ENCODE measurements at places on chromosomes 1 and 21.

- DNase-seq = no peak
Observed at GRCh38 chr1:236848274-236848923, 53.3 kb downstream of the MTR start.

- no peak for DNase-seq
Observed at GRCh38 chr1:20308569-20308968, 17.9 kb downstream of the VWA5B1 start.

DNA sequence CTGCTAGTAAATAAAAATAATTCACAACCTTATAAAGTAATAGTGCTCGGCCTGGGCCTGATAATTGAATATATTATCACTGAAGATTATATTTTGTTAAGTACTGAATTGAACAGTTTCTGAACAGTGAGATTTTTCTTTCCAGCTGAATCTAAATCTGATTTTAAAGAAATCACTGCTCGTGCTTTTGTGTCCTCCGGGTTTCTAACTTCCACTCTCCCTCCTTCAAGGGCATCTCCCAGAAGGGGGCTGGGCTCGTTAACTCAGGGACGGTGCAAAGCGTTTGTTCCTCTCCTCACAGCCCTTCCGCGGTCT is 823 bp upstream of the KIF1B start:
- DNase-seq = no peak

DNA sequence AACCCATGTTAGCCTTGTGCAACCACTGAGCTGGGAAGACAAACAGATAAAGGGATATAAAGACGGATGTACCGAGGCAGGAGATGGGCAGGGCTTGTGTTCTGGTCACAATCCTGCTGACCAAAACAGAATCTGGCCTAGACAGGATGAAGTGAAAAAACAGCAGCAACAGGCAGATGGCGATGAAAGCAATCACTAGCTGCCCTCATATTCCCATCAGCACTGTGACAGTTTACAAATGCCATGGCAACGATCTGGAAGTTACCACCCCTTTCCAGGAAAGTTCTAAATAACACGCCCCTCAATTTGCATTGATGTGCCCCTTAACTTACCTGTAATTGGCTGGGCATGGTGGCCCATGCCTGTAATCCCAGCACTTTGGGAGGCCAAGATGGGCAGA is 40.6 kb upstream of the CD46 start:
- DNase-seq = peak; percentile 77

- no peak for DNase-seq
Observed at GRCh38 chr1:234938924-234939323, 189.7 kb downstream of the TOMM20 start.

DNA sequence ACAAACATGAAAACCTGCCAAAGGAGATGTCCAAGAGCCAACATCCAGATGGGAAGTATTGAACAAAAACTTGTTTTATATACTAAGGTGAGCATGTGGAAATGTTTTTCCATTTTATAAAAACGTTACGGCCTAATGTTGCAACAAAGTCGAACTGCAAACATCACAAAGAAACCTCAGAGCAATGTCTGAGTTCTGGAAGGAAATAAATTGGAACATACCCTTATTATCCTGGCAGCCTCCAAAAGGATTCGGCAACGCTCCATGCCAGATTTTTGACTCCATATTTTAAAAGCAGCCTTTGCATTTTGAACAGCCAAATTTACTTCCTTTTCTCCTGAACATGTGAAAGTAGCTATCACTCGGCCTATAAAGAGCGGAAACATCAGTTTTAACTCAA is 3.3 kb downstream of the ALDH9A1 start:
- DNase-seq = no peak

- DNase-seq = peak; percentile 32
Observed at GRCh38 chr21:38468989-38469388, 29.3 kb downstream of the ERG start.

DNA sequence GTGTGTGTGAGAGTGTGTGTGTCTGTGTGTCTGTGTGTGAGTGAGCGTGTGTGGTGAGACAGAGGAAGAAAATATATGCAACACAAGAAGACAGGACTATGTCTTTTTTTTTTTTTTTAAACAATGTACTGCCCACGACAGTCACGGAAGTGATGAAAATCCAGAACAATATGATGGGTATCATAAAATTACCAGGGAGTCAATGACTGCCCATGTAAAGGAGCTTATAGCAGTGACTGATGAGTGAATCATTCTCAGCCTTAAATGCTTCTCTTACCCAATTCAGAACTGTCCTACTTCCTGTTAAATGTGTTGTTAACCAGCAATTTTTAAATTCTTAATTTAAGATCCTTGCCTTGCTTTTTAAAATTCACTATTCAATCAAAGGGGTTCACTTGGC is 46.6 kb downstream of the RGS7 start:
- no peak for DNase-seq

- DNase-seq = peak; percentile 43
Observed at GRCh38 chr1:189607477-189608096, 870.1 kb downstream of the BRINP3 start.

DNA sequence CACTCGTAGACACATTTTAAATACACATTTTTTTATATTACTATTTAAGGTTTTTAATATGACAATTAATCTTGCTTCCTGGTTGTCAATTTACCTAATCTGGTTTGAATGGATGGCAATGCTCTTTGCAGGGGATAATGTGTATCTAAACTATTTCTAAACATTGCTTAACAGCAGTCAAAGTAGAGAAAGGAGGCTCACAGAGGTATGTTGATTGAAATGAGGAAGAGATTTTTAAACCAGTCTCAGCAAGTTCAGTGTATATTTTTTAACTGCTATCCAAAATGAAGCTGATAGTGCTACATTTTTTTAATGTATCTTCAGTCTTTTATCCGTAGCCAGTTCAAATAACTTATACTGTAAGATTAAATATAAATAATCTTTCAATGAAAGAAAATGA is 17.4 kb downstream of the FMO1 start:
- no peak for DNase-seq

DNA sequence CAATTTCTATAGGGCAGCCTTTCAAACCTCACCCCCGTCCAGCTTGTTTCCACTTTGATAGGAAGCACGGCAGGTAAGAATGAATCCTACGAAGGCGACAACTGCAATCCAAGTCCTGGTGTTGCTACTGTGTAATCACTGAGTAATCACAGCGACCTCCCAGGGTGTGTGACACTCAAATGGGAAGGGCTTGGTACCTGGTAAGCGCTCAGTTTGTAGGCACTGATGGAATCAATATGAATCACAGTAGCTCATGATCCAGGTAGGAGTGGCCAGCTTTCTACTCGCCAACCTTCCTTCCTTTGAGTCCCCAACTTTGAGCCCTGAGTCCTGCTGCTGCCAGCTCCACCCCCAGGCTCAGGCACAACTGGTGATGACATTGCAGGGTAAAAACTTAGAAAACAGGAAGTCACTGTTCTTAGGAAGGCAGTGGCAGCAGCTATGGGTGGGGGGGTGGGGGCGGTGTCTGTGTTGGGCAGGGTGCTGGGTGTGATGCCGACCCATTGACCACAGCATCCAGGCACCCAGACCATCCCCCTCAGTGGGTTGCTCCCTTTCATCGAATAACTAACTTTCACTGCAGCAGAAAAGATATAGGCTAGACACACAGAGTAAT is 70.7 kb downstream of the CD247 start:
- peak; percentile 27 for DNase-seq

- no peak for DNase-seq
Observed at GRCh38 chr1:108824051-108824450, 32.8 kb downstream of the AKNAD1 start.

DNA sequence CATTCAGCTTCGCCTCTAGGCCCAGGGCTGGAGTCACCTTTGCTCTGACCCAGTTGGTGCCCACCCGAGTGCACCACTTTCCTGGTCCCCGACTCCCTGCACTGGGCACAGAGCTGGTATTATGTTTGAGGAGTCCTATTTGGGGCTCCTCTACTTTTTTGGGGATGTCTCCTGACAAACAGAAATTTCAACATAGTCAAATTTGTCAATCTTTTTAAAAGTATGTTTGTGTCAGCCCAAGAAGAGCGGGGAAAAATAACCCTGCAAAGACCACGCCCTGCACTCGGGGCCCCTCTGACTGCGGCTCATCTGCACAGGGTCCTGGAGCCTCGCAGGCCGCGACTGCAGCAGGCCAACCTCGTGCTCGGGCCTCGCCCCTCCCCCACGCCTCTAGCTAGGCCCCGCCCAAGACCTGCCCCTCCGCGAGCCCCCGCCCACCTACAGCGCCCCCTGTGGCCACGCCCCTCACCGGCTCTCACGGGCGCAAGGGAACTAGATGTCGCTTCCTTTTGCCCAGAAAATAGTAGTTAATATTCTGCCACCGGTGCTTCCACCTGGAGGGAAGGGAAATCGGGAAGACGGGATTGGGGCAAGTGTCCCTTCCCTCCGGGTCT is 11.4 kb downstream of the FAM229A start:
- DNase-seq = peak; percentile 76

DNA sequence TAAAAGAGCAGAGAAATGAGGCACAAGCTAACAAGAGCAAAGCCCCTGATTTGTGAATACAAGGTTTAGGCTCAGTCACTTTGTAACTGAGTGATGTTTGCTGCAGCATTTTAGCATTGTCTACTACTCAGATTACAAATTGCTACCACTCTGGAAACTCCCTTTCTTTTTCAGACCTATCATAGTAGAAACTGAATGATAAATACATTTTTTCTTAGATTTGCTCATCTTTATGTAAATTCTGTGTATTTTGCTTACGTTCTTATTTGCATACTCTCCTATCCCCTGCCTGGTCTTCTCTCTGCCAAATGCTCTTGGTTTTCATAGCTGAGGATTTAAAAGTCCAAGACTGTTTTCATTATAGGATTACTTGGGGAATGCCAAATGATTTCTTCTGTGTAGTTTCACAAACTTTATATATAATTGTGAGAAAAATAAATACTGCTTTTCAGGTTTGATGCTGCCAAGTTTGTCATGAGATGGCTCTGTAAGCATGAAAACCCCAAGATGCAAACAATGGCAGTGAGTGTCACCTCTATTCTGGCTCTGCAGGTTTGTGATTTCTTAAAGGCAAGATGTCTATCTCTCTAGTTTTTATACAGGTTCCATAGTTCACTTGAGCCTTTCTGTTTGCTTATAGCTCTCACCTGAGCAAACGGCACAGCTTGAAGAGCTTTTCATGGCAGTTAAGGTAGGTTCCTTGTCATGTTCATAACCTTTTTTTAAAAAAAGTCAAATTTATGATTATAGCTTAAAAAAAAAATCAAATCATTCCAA is 24.7 kb downstream of the ZYG11A start:
- peak; percentile 4 for DNase-seq

- DNase-seq = no peak
Observed at GRCh38 chr1:66729119-66729518, 23.1 kb upstream of the DYNLT5 start.
